ENCODE measurements at places on chromosomes 2 and 18.

DNA sequence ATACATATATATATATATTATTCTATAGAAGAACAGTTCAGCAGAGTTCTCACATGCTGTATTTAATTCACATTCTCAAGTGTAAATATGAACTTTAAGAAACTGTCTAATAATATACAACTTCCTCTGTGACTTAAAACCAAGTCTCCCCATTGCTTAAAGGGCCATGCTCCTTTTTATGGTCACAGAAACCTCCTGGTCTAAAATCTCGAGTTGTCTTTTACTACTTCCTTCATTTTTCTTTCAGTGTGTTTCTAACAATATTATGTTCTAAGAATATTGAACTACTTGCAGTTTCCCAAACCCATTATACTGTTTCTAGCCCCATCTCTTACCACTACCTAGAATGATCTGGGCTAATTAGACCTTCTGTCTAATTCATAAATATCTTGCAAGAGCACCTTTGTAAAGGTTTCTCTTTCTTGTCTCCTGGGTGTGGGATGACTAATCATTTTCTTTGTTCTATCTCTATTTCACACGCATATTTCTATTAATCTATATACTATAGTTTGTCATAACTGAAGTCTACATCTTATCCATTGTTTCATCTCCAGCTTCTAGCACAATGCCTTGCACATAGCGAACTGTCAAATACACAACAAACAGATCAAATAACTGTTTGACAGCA, 48.8 kb downstream of the ERBB4 start:
- no peak for DNase-seq

DNA sequence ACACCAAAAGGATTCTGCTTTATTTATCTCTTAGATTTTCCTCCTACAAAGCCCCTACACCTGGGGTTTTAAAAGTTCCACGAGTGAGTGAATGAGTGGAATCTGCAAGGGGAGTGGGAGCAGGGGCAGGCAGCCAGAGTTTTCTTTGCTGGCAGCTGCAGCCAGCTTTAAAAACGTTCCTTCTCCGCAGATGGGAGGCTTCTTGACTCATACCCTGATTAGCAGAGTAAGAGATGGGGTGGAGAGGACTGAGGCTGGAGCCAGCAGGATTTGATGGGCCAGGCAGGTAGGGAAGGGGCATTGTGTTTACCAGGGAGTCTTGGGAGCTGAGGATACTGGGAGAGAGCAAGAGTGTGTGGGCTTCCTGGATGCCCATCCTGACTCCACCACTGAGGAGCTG, 99.6 kb upstream of the TNP1 start:
- no peak for DNase-seq

GRCh38 chr2:189109921-189110397, 69.6 kb downstream of the COL5A2 start:
- no peak for DNase-seq

DNA sequence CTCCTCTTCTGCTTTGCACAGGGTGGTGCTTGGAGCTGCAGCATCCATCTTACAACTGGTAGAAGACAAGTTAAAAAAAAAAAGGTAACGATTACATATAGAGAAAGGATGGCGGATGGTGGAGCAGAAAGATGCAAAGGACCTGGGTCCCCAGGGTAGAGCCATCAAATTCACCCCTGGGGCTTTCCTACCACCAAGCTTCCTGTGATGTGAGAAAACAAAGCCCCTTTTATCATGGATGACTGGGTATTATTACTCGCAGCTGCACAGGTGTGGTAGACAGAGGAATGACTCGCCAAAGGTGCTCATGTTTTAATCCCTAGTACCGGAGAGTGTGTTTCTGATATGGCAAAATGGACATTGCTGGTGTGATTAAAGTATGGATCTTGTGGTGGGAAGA, 1.3 kb upstream of the ACOXL start:
- no peak for DNase-seq

- no peak for DNase-seq
Measured at GRCh38 chr18:13335903-13336302, 117.3 kb downstream of the LDLRAD4 start.

GRCh38 chr2:2648094-2648493, 317.0 kb upstream of the MYT1L start:
- DNase-seq = no peak

GRCh38 chr2:6945087-6945813, 28.0 kb downstream of the RNF144A start:
- peak; percentile 21 for DNase-seq

GRCh38 chr2:172442072-172442895, 14.9 kb downstream of the ITGA6 start:
- no peak for DNase-seq

DNA sequence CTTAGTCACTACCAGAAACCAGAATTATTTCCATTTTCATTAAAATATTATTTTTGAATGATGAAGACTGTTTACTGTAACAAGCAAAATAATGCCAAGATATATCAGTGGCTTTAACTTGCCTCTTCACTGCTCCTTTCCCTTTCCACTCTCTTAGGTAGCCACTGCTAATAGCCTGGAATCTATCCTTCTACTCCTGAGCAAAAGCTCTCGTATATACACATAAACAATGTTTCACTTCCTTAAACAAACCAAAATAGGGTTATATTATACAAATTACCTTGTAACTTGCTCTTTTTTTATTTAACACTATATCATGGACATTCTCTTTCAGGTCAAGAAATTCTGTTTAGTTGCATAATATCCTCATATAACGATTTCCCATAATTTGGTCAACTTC, 20.8 kb downstream of the IMMT start:
- no peak for DNase-seq

GRCh38 chr18:23838233-23838632, 149.0 kb downstream of the LAMA3 start:
- DNase-seq = no peak

GRCh38 chr2:64915510-64915900, 73.7 kb upstream of the SLC1A4 start:
- DNase-seq = no peak

GRCh38 chr2:73006969-73007710, 64.4 kb downstream of the SFXN5 start:
- DNase-seq = no peak

- no peak for DNase-seq
Measured at GRCh38 chr2:127087791-127088495, 19.0 kb downstream of the BIN1 start.

DNA sequence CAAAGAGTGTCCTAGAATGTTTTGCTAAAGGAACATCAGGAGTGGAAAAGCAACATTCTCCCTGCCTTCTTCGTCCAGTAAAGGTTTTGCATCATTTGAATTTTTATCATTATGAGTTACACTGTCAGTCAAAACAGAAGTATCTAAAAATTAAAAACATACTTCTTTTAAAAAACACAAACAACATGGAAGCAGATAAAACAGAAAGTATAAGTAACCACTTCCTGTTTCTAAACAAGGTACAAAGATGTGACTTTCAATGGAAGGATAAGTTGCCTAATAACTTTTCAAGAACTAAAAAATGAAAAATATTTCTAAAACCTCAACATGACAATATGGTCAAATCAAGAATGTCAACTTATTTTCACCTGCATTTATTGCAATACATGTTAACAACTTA, 158.2 kb downstream of the STK39 start:
- no peak for DNase-seq

- no peak for DNase-seq
Measured at GRCh38 chr18:23619388-23619881, 33.1 kb upstream of the NPC1 start.

GRCh38 chr2:174546519-174547506, 50.8 kb downstream of the WIPF1 start:
- DNase-seq = no peak

GRCh38 chr18:44793194-44793593, 112.5 kb downstream of the SETBP1 start:
- DNase-seq = no peak

DNA sequence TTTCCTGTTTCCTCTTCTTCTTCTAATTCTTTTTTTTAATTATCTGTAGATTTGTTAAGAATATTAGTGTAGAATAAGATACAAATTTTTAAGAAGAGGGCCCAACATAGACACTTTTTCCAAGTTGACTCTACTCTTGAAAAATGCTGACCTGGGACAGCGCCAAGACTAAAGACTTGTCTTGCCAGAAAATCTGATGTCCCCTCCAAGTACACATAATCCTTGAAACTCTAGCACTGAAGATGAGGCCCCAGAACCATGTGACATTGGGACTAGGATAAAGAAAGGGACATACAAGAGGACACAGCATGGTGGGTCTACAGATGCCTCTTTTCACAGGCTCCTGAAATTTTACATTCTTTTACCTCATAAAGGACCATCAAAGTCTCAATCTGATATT, 271.6 kb upstream of the SESTD1 start:
- no peak for DNase-seq

- no peak for DNase-seq
Measured at GRCh38 chr2:212173331-212173730, 365.3 kb downstream of the ERBB4 start.

DNA sequence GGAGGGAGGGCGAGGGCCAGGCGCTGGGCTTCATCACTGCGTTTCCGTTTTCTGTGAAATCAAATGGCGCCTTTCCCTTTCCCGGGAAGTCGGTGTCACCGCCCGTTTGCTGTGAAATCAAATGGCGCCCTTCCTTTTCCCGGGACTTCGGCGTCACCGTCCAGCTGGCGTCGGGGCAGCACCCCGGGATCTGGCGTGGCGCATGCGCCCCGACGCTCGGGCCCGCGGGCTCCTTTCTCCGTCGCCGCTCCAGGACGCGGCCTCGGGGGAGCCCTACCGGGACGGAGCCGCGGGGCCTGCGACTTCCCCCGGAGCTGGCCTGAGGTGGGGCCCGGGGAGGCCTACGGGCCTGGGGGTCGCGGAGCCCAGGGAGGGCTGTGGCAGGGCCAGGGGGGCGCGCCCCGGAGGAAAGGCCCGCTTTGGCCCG, at the start of gene FAM228A:
TSS of gene FAM228A (plus strand) at position 203 of the 427 bp plus-strand sequence. CDS start 428 bp downstream, outside the sequence.
- no peak for DNase-seq

- no peak for DNase-seq
Measured at GRCh38 chr2:240179186-240179815, 38.8 kb upstream of the OTOS start.

DNA sequence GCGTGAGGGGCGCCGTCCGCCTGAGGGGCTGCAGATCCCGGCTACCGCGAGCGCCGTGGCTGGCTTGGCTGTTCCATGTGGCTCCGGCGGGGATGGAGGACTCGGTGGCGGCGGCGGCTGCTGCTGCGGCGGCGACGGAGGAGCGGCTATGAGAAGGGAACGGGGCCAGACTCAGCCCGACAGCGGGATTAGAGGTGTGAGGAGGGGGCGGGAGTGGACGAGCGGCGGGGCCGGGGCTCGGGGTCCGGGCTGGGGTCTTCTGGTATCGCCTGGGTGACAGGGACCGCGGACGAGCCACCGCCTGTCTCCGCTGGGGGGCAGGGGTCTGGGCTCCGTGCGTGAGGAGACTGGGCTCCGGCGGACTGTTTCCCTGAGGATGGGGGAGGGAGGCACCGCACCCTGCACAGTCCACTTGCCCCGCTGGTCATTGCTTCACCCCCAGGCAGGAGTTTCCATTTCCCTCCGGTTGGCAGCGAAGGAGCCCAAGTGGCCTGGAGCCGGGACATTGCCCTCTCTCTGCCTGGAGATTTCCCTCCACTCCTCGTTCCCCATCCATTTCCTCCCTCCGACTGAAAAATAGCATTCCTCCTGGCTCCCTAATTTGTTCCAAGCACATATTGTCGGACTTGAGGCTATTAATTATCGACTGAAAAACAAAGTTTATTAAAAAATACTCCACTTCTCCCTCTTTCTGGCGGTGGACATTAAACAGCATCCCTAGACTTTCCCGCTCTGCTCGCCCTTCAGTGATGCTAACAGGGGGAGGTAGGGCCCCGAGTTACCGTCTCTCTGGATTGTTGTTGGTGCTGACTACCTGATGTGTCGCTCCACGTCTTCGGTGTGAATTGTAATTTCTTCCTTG, 577 bp downstream of the EHBP1 start:
- no peak for DNase-seq

GRCh38 chr2:56169521-56169920, 14.3 kb upstream of the CCDC85A start:
- no peak for DNase-seq

DNA sequence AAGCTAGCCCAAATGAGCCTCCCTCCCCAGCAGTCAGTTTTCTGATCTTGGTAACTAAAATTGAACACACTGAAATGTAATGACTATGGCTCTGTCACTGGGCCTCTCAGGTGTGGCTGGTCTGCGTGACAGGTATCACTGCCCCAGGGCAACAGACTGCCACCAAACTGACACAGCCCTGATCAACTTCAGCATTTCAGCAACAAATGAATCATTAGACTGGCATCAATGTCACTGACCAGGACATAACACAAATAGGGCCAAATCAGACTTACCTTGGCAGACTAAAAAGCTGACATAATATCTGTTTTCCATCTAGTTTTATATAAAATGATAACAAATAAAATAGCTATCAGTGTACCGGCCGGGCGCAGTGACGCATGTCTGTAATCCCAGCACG, 290.8 kb upstream of the CHAC2 start:
- no peak for DNase-seq

GRCh38 chr2:3827673-3828575, 124.5 kb downstream of the DCDC2C start:
- DNase-seq = no peak

DNA sequence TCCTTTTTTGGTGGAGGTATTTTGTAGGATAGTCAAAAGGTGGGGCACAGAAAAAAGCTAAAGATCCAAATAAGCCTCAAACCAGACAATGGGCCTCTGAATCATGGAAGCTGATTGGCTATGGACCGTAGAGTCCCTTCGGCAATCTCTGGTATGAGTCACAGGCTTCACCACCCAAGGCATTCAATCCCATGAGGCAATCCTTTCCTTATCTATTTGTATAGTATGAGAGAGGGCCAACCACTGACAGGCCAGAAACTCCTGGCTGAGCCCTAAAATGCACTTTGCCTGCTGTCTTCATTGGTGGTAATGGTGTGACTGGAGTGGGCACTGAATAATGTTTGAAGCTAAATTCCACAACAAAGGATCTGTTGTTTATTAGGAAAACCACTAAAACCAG, 38.7 kb upstream of the MEX3C start:
- DNase-seq = no peak

DNA sequence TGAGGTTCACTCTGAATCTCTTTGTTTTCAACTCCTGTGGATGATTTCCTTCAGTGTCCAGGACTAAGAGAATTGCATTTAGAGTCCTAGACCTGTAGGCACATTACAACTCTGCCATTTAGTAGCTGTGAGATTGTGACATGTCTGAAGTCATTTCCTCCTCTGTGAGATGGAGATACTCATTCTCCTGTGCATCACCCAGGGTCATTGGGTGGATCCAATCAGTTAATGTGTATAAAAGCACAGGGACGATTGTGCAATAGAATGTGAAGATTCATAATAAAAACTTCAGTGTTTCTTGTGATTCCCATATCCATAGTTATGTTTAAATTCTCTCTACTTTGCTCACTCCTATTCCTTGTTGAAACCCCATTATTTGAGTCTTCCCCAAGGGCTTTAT, 113.6 kb downstream of the DIS3L2 start:
- no peak for DNase-seq

- no peak for DNase-seq
Measured at GRCh38 chr2:190911813-190912212, 31.2 kb downstream of the GLS start.

DNA sequence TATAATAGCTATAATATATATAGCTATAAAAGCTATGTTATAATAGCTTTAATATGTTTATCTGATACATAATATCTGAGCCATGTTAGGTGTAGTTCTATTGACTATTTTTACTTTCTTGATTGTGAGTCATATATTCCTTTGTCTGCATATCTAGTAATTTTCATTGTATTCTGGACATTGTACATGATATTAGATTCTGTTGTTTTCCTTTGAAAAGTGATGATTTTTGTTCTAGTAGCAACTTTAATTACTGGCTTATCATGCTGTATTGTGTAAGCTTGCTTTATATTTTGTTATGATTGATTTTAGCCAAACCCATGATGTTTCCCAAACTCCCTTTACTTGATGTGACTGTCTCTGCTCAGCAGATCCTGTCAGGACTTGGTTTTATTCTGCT, 125.7 kb upstream of the TCF4 start:
- no peak for DNase-seq
